ENCODE measurements at places on chromosomes 5 and 9.

GRCh38 chr9:114880291-114880745 lies 50.1 kb downstream of the TNFSF8 start:
- DNase-seq, result no peak

DNA sequence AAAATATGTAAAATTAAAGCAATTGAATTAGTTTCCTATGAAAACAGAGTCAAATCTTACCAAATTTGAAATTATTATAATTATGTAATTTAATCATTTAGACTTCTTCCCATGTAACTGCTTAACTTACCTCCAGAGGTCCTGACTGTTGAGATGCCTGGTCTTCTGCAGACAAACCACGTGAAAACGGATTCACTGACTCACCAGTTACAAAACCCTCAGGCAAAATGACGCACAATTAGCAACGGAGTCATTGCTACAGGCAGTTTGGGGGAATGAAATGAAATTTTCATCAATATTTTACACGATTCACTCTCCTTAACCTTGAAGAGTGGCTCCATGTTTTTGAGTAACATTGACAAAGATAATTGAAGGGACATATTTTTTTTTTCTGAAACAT lies 460.8 kb downstream of the MTRR start:
- no peak for DNase-seq

- DNase-seq, result no peak
Measured at GRCh38 chr9:129838707-129839259, 3.5 kb downstream of the USP20 start.

DNA sequence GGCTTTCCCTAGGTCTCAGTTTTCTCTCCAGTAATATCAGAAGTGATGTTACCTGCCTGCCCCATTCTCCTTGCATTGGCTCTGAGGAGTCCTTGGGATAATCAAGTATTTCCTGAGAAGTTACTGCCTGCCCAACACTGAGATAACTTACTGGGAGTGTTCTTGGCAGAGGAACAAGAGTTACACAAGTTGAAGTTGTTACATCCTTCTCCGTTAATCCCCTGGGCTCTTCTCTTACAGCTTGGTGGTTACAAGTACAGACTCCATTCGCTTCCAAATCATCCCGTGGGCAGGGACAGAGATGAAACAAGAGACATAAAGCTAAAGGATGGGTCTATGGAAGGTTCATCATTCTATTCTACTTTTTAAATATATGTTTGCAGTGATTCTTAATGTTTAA lies 74.1 kb upstream of the SAP30L start:
- DNase-seq, result no peak

DNA sequence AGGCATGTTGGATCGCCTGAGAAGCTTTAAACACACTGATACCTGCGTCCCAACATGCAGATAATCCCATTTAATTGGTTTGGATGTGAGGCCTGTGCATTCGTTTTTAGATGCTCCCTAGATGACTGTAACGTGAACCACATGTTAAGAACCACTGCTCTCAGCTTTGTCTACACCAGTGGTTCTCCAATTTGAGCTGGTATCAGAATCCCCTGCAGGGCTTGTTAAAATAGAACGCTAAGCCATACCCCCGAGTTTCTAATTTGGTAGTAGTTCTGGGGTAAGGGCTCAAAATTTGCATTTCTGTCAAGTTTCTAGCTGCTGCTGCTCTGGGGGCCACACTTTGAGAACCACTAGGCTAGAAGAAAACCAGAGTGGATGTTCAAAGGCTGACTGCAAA lies 74.7 kb downstream of the S1PR3 start:
- DNase-seq, result no peak

- peak; percentile 3 for DNase-seq
Measured at GRCh38 chr9:136138566-136138965, 19.9 kb upstream of the TMEM250 start.

DNA sequence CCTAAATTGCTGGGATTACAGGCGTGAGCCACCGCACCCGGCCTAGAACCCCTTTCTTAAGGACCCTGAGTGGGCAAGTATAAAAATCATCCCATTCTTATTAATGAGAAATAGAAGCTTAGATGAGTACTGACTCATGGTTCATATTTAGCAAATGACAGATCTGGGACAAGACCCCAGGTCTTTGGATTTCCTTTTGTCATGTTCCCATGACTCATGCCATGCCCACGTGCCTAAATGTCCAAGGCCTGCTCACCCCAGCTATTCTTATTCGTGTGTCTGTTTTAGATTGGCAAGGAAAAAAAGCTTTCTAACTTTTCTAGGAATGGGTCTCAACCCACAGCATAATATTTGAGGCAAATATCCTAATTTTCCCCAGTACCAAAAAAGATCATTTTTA lies 57.7 kb upstream of the RPS23 start:
- no peak for DNase-seq

DNA sequence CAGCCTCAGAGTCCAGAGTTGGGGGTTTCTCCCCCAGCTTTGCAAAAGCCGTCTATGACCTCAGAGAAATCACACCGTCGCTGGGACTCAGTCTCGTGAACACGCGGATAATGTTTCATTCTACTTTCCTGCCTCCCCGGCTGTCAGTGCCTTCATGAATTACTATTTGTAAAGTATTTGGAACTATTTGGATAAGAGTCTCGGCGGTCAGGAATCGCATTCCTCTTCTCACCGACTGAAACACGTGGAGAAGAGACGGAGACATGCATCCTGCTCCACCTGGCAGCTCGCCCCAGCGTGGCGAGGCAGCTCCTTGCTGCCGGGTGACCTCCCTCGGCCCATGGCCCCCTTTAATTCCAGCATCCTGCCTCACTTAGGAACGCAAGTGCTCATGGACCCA lies 23.9 kb downstream of the IRX2 start:
- DNase-seq, result no peak

GRCh38 chr9:68894502-68894901 lies 119.4 kb downstream of the PRKACG start:
- DNase-seq, result no peak

GRCh38 chr9:99071313-99072039 lies 33.4 kb upstream of the TGFBR1 start:
- DNase-seq, result peak; percentile 60

GRCh38 chr5:5192681-5193080 lies 52.6 kb downstream of the ADAMTS16 start:
- DNase-seq, result no peak

GRCh38 chr5:151707567-151707966 lies 20.9 kb upstream of the SPARC start:
- no peak for DNase-seq

Measured in kidney glomerular epithelial cell (primary cell).